Right ventricle myocardium inferior (tissue), 1 donor: ENCODE measurements at places on chromosomes 12 and 14.

DNA sequence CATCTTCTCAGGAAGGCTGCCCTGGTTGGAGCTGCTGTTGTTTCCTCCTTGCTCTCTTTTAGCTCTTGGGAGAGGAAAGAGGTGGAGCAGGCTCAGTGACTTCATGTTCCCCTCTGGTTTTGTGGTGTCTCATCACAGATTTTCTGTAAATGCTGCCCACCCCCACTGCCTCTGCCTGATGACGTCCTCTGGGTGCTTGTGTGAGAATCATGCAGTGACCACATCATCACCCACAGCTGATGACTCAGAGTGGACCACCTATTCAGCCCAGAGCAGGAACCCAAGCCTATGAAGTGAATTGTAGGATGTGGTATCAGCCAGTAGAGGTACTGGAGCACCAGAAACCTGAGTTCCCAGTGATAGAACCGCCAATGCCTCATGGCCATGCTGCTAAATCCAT lies at the start of gene GZMB:
TSS of gene GZMB (minus strand) at position 33 of the 400 bp plus-strand sequence. CDS start at position 3, 30 bp downstream.
- no peak for DNase-seq

DNA sequence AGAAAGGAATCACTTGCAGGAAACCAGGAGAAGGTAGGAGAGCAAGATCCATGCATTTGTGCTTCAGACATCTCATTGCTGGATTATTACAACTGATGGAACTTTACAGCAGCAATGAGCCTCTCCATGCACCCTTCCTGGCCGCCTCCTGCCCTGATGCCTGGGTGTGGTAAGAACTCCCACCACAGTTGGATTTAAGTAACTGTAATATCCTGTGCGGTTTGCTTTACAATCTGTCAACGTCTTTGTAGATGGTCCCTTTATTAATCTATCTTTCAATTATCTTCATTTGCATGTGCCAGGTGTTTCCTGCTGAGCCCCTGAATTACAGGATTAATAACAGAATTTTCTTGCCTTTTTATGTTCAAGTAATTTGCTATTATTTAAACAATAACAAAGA lies 1300.5 kb upstream of the TMEM132C start:
- no peak for DNase-seq

DNA sequence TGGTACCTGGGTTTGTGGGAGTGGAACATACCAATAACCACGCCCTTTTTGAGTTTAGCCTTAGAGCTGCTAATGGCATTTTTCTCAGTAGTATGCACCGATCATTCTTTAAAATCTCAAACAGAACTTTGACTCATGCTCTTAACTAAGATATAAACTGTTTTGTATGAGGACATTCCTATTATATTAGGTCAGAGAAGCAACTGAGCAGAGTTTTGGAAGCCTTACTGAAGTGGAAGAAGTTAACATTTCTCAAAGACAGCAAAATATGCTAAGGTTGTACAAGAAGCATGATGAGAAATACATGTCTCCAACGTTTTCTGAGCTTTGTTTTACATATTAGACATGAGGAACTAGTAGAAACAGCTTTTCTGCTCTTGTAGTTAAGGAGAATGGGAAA lies 819.2 kb downstream of the FSCB start:
- DNase-seq = no peak

- DNase-seq = no peak
Measured at GRCh38 chr12:6915789-6916285, 1.5 kb downstream of the ENO2 start.

- peak; percentile 83 for DNase-seq
Measured at GRCh38 chr14:22837114-22837749, 847 bp downstream of the MMP14 start.

DNA sequence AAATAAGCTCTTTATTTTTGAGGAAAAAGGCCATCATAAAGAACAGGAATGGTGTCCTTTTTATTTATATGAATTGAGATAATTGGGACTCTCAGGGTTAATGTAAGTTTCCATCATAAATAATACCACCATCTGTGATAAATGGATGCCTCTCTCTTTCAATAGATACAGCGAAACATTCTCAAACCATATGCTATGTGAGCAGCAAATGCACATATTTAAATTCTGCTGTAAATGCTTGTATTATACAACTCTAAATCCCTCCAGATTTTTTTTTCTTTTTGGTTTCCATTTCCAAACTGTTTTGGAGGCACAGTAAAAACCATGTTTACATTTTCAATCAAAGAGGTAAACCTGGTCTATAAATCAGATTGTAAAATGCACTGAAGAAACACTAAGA lies 132.3 kb downstream of the TMEM132C start:
- DNase-seq = no peak

DNA sequence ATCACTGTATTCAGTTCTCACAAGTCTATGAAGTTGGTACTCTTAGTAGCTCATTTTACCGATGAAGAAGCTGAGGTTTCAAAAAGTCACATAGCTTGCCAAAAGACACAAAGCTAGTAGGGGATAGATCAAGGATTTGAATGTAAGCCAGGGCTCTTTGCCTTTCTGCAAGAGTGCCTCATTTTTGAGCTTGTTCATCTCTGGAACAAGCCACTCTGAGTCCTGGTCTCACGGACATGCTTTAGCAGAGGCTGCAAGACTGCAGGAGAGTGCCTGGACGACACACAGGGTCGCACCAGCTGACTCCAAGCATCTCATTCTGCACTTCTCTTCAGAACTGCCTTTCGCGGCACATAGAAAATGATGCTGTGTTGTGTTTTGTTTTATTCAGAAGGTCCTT lies 3.7 kb downstream of the NUAK1 start:
- no peak for DNase-seq

DNA sequence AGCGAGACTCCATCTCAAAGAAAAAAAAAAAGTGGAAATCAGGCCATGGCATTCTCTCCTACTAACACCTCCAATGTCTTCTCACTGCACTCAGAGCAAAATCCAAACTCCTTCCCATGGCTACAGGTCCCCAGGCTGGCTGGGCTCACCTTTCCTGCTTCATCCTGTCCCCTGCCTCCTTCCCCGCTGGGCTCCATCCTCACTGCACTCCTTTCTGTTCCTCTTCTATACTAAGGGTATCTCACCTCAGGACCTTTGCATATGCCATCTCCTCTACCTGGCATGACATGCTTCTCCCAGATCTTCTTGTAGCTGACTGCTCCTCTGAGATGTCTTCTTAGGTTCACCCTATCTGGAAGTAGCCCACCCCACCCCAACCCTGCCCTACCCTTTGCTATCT lies 111.1 kb downstream of the DPF3 start:
- no peak for DNase-seq

DNA sequence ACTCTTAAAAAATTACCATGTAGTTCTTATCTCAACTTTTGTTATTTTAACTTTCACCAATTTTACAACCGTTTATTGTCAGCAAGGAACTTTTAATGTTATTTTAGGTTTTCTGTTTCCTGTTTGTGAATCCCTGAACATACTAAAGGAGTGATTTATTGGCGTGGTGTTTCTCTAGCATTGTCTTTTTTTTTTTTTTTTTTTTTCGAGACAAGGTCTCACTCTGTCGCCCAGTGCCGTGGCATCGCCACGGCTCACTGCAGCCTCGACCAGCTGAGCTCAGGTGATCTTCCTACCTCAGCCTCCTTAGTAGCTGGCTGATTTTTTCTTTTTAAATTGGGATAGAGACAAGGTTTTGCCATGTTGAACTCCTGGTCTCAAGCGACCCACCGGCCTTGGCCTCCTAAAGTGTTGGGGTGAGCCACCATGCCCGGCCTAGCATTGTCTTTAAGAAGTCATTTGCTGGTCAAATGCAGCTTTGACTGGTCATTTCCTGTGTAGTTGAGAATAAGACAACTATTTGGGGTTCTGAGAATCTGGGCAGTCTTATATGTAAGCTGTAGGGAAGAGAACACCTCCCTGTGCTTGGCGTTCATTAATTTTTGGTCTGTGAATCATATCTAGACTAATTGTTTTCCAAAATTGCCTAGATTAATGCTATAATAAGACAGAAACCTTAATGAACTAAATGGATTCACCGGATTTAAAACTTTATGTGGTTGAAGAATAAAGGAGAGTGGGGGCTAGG lies 2.1 kb downstream of the WASHC4 start:
- no peak for DNase-seq

DNA sequence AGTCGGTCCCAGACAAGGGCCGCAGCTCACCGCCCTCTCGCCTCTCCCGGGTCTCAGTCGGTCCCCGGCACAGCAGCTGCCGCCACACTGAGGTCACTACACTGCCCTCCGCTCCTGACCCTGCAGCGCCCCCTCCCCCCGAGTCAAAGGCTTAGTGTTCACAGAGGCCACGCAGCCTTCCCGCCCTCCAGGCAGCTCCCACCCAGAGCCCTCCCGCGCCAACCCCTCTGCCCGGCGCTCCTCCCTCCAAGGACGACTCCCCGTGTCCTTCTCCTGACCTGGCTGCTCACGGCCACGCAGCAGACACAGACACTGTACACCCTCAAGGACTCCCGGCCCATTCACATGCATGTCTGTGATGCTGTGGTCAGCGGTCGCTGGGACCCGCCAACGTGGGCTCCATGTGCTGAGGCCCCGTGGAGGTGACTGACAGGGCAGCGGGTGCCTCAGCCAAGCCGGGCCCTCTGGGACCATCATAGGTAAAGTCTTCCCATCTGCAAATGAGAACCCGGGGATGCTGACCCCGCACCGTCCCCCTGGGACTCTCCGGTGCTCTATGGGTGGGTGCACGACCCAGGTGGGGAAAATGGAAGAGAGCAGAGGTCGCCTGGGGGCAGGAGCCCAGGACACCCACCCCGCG lies 16.3 kb upstream of the GALNT9 start:
- no peak for DNase-seq

- DNase-seq = no peak
Measured at GRCh38 chr12:104320627-104321024, 17.1 kb downstream of the EID3 start.

- no peak for DNase-seq
Measured at GRCh38 chr12:116820064-116820656, 61.1 kb downstream of the HRK start.

DNA sequence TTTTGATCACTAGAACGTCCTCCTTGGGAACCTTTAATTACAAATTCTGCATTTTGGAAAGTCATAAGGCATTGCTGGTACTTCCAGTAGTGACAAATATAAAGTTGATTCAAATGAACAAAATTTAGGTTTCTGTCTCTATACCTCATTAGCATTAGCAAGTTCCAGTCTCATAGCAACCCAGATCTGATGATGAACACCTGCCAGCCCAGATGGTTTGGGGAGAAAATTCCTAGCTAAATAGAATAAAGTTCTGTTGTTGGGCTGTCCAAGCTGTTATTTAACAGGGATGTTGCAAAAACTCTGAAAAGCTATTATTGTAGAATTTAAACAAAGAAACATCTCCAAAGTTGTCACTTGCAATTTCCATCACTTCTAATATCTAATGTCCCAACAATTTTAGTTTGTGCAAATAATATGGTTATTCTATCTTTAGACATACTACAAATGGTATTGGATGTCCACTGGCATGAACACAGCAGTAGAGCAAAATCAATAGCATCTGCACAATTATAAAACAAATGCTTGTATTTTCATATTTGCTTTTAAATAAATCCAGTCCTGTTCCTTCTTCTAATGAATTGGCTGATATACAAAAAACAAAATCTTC lies 299.4 kb downstream of the SLC16A7 start:
- no peak for DNase-seq

- DNase-seq = no peak
Measured at GRCh38 chr12:66612090-66612775, 66.6 kb downstream of the GRIP1 start.
